Dermis microvascular lymphatic vessel endothelial cell (primary cell): ENCODE measurements at places on chromosomes 12 and 14.
A peak's percentile ranks its signal among the peaks of the same experiment; 100 is the strongest.

GRCh38 chr12:94686834-94687628 lies 36.7 kb upstream of the TMCC3 start:
- DNase-seq, result peak; percentile 63

GRCh38 chr12:53414756-53415417 lies 8.8 kb upstream of the AMHR2 start:
- no peak for DNase-seq

DNA sequence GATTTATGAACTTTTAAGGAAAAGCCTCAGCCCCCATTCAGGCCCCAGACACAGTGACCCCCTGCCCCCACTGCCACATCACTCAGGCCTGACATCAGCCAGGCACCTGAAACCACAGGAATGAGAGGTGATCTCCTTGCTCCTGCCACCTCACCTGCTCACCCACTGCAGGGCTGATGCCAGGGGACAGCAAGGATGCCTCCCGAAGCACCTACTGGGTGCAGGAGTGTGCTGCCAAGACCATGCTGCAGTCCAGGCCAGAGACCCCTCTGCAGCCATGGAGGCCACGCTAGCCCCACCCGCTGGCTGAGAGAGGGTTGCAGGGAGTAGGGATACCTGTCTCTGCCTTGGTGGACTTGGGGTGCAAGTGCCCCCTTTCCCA lies 18.6 kb upstream of the KRT7 start:
- no peak for DNase-seq

DNA sequence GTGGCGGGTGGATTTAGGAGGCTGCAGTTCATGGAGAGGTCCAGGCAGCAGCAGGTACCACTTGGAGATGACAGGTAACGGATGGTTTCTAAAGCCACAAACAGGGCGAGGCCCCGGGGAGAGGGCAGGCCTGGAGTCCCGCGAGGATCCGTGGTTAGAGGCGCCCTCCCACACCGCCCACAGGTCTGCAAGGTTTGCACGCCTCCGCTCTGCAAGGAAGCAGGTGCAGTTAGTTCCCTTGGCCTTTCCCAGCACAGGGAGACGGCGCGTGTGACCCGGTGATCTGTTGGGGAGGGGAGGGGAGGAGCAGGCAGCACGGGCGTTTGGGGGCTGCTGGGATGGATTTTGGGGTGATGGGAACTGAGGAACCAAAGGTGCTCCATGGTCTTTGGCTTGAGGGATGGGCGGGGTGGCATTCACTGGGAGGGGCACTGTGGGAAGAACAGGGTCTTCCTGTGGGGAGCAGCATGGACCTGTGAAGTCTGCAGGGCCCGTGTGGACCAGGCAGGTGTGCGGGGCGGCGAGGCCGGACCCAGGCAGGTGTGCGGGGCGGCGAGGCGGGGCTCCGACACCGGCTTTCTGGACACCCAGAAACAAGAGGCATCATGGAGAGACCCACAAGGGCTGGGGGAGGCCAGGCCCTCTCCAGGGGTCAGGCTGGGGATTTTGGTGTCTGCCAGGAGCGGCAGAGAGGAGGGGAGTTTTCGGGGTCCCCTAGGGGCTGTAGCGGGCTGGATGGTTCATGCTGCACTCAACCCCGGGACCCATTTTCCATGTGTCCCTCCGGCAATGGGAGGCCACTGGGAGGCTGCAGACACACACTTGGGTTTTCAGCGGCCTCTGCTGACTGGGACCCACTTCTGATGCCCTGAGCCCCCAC lies 29.1 kb downstream of the NOC4L start:
- DNase-seq, result no peak

- DNase-seq, result no peak
These were observed 283.2 kb downstream of the TTC8 start for GRCh38 chr14:89107626-89108025.
